ENCODE measurements at places on chromosomes 5 and 9.

DNA sequence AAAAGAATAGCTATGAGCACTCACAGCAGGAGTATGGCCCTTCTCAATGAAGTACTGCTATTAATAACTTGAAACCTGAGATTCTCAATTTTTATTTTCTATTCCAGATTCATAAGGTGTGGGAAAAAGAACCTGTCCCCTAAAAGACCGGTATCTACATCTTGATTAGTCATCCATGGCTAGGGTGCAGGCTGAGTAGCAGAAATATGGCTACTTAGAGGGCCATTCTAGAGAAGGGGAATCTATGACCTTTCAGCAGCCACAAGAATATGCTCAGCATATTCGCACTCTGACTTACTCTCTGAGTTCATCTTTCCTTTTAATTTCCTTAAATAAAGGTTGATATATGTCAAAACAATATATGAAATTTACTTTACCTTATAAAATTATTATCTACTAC is 27.7 kb downstream of the WDR36 start:
- DNase-seq: no peak

GRCh38 chr9:14205463-14205862 is 108.5 kb downstream of the NFIB start:
- no peak for DNase-seq

- no peak for DNase-seq
Observed at GRCh38 chr5:71564895-71565294, 22.2 kb upstream of the MCCC2 start.

GRCh38 chr5:179720222-179720621 is 12.4 kb upstream of the MAML1 start:
- DNase-seq: no peak

GRCh38 chr9:79129865-79130480 is 441.8 kb upstream of the TLE4 start:
- DNase-seq: peak; percentile 58

DNA sequence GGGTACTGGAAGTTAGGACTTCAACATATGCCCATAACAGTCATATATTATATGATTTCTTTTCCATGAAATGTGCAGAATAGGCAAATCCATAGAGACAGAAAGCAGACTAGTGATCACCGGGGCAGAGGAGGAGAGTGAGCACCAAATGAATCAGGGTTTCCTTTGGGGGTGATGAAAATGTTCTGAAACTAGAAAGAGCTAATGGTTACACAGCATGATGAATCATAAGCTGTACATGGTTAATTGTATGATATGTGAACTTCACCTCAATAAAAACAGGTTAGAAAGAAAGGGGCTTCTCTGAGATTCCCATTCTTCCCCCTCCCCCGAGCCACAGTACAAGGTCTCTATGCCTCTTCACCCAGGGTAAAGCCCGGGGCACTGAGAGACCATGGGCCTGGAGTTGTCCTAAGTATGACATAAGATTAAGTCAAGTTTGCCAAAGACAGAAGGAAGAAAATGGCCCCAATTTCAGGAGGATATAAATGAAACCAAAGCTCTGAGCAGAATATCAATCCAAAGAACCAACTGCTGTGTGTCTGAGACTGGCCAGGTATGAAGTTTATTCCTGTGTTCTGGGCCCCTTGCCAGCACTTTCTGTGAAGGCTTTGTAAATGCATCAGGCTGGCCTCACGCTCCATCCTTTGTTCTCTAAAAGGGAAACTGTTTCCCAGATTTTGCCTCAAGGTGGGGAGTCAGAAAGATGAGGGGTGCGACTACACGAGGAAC is 243.8 kb downstream of the CDK5RAP2 start:
- no peak for DNase-seq

- no peak for DNase-seq
Observed at GRCh38 chr5:85938201-85938600, 679.5 kb upstream of the COX7C start.

- no peak for DNase-seq
Observed at GRCh38 chr5:135662061-135662481, 83.3 kb upstream of the CXCL14 start.

- DNase-seq: no peak
Observed at GRCh38 chr9:2018162-2018643, 3.1 kb downstream of the SMARCA2 start.

GRCh38 chr9:84278130-84278529 is 62.4 kb downstream of the SLC28A3 start:
- DNase-seq: no peak

- no peak for DNase-seq
Observed at GRCh38 chr9:121989010-121989409, 104.1 kb downstream of the TTLL11 start.

GRCh38 chr9:108722396-108722795 is 133.4 kb downstream of the ACTL7B start:
- DNase-seq: no peak

DNA sequence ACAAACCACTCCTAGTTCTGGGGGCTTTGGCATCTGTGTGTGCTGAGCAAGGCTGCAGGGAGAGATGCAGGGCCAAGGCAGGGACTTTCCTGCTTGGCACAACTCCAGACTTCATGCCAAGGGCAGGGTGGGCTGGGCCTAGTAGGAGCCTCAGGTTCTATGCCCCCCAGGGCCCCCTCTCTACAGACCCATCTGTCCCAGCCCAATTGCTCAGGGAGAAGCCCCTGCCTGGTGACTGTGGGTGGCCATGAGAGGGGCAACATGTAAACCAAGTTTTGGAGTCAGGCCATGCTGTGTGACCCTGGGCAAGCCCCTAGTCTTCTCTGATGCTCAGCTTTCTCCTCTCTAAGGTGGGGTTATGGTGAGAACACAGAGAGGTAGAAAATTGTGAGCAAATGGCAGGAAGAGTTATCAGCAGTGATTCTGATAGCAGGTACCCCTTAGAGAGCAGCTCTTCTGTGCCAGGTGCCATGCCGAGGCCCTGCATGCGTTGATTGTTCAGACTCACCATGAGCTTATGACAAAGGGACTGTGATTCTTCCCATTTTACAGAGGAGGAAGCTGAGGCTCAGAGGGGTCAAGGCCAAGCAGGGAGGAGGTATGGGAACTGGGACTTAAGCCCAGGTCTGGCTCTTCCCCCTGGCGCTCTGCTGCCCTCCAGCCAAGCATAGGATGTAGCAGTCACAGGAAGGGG is 5.2 kb downstream of the OLFML2A start:
- no peak for DNase-seq

DNA sequence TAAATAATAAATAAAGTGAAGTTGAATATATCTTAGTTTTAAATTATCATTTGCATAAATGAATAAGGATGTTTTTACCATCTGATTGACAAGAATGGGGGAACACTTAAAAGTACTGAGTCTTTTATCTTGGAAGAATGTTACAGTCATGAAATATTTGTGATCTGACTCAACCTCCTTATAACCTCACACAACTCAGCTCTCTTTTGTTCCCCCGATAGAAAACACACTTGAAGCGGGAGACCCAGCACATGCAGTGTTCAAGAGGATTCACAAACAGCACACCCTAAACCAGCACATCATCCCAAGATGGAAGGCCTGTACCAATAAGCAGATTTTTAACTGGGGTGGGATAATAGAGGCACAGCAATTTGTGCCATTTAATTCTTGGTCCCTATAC is 15.5 kb downstream of the BAAT start:
- DNase-seq: no peak

Measured in hematopoietic multipotent progenitor cell treated with erythropoietin and hydrocortisone succinate and interleukin-3 and kit ligand, for 4 days (in vitro differentiated cells).